Globus pallidus (tissue), 1 donor: ENCODE measurements at places on chromosomes 13 and 19.

- no peak for DNase-seq
Measured at GRCh38 chr13:63731896-63732295, 2316.2 kb upstream of the PCDH20 start.

DNA sequence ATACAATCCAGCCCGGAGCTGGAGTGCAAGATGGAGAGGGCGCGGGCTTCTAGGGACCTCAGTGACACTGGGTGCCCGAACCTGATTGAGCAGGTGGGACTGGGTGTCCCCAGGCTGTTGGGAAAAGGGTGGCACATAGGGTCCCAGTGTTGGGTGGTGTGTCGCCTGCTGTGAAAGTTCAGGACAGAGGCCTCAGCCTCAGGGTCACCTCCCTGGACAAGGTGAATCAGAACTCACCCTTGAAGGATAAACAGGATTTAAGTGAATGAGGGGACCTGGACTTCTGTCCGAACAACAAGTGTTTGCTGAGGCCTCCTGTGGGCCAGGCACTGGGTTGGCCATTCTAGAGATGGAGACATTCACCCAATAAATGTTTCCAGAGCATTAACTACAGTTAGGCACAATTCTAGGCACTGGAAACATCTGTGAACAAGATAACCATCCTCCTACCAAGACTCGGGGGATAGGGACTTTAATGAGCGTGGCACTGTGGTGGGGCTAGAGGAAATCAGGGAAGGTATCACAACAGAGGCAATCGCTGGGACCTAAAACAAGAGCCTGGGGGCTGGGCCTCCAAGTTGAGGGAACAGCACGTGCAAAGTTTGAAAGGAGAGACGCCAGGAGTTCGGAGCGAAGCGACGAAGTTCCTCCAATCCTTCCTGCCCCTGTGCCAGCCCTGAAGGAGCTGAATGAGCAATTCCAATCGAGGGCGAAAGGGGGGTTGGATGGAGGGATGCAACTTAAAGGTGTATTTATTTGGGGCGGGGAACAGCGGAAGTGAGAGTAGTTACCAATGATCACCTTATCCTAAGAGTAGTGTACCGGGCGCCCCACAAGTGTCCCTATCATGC lies 921 bp upstream of the POLD1 start:
- DNase-seq = no peak

DNA sequence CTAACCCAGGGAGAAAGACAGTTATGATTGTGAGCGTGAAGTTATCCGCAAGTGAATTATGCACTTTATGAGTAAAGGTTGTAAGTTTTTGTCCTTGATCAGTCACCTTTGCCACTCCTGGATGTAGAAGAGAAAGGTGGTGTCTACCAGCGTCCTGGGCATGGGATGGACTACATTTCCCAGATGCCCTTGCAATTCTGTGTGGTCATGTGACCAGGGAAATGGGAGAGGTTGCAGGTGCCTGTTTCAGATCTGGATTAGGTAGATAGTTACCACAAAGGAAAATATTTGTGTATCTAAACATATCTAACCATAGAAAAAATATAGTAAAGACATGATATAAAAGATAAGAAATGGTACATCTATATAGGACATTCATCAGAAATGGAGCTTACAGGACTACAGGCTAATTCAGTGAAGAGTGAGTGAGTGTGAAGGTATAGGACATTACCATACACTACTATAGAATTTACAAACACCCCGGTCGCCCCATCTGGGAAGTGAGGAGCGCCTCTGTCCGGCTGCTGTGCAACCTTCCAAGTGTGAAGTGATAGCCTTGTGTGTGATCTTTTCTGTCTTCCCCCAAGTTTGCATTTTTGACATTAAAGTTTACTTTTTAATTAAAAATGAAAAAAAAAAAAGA lies 51.6 kb upstream of the CACNA1A start:
- no peak for DNase-seq

GRCh38 chr19:12092956-12093355 lies 28.4 kb downstream of the ZNF844 start:
- DNase-seq = no peak

DNA sequence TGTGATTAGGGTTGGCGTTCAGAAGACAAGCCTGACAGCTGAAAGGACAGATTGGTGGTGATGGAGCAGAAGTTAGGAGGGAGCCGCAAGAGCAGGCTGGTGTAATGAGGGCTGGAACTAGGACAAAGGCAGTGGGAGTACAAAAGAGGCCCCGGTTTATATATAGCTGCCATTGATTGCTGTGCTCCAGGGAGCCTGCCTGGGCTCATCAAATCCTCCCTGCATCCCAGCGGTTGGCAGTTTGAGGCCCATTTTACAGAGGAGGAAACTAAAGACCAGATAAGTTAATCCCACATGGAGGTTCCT lies 123.7 kb downstream of the CACNA1A start:
- no peak for DNase-seq

DNA sequence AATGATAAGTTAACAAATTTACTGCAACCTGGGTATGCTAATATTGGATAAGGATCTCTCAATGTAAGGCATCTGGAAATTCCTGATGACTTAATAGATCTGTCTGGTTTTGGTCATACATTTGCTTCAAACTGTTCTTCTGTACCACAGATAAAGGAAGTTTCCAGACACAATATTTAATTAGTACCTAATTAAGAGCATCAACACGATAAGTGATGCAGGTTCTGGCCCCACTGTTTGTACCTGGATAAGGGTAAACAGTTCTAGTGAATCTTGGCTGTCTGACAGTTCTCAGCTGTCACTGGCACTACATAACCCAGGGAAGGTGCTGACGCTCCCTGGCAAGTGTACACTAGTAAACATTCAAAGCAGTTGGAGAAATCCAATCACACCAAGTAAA lies 165.6 kb downstream of the MZT1 start:
- DNase-seq = no peak

DNA sequence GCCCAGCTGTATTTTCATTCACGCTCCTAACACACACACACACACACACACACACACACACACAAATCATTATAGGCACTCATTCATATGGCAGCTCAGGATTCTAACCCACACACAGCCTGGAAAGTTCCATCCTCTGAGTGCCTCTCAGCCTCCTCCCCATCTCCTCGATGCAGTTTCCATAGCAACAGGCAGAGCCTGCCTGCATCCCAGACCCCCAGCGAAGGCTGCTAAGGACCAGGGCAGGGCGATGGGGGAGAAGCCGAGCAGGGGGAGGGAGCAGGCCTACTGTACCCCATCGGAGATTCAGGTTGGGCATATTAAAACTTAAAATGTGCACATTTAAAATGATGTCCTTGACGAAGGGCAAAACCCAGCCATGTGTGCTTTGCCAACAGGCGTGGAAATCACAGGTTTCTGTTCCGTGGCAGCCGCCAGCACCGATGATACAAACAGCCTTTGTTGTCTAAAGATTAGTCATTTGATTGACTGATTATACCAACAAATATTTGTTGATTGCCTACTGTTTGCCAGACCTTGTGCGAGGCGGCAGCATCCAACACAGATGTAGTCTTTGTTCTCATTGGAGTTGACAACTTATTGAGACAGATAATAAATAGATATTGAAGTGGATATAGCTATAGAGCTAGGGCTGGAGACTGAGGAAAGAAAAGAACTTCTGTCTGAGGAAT lies 43.8 kb upstream of the USP29 start:
- DNase-seq = peak; percentile 26

DNA sequence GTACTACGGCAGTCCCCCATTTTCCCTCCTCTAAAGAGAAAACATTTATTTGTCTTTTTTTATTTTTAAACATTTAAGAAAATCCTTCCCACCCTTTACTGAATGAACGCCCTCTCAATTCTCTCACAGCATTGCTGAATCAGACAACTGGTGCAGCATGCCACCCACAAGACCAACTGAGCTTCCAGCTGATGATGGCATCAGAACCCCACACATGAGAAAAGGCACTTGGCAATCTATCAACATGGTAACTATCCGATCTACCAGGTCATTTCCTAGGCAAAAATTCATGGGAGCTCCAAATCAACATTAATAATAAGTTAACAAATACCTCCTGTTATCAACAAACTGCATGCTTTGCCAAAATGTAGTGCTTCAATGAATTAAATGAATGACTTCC lies 43.1 kb downstream of the LHFPL6 start:
- DNase-seq = no peak

DNA sequence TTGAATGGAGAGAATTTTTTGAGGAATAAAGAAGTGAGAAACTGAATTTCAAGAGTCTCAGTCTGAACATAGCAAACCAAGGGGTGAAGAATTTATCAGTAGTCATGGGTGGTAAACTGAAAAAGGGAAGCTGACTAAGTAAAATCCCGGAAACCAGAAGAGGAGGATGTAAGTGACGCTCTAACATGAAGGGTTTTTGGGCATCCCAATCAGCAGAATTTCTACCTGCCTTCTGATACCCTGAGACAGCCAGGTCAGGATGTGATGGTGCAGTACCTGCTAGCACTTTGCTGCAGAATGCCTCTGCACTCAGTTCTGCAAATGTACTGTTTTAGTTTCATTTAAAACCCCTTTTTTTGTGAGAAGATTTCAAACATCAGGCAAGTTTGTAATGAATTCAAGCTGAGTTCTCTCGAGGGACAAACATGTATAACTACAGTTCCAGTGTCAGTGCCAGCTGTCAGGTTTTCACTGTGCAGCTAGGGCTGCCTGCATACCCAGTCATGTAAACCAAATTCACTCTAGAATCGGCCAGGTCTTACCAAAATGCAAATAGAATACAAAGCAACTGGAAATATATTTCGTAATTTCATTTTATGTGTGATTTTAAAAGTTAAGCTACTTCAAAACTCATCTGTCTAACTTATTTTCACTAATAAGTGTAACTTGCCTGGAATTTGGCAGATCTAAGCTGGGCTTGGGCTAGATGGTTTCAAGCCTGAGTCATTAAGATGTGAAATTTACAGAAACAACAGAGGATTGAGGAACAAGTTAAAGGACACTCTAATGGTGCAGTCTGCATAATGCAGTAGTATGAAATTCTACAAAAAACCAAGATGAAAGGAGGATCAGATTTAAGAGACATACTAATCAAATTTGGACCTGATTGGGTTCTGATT lies 13.8 kb downstream of the METTL21C start:
- DNase-seq = peak; percentile 11

DNA sequence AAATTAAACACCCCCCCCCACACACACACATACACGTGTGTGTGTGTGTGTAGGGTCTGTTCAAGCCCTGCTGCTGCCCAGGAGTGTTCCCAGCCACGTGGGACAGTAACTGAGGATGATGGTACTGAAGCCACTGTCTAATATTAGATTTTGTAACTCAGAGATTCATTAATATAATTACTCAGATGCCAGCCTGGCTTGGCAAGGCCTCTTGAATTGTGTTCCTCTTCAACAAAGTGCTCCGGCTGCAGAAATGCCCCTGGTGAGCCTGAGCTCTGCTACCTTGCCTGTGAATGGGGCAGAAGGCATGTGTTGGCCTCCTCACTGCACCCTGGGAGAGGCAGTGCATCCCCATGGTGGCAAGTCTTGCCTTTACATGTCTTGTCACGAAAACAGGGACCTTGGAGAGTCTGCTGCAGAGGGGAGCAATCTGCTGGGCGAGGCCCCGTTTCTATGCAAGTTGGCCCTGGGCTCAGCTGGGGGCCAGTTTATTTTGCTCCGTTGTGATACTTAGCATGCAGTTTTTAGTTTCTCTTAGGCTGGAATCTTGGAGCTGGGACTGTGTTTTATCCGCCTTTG lies 44.0 kb downstream of the NFIX start:
- DNase-seq = no peak

DNA sequence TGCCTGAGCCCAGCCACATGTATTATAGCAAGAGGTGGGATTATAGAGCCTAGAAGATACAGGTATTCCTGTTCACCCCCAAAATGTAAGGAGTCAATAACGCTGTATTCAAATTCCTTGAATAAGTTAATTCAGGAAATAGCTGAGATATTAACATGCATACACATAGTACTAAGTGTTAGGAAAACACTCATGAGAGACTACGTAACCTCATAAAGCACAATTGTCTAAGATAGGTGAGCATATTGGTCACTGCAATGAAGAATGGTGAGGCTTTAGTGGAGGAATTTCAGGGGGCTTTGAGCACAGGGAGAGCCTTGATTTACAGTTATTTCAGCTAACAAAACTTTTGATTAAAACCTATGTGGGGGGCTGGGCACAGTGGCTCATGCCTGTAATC lies 161.6 kb downstream of the LMO7 start:
- DNase-seq = no peak

- no peak for DNase-seq
Measured at GRCh38 chr13:98996046-98996445, 18.2 kb upstream of the DOCK9 start.

- no peak for DNase-seq
Measured at GRCh38 chr13:87311165-87311564, 360.0 kb upstream of the SLITRK5 start.

- DNase-seq = no peak
Measured at GRCh38 chr13:46100191-46100815, 4.5 kb downstream of the CPB2 start.

- DNase-seq = no peak
Measured at GRCh38 chr19:30481063-30481462, 108.9 kb downstream of the ZNF536 start.

- no peak for DNase-seq
Measured at GRCh38 chr13:46369506-46370277, 17.4 kb downstream of the RUBCNL start.

- DNase-seq = no peak
Measured at GRCh38 chr19:23547156-23547555, 139.9 kb downstream of the ZNF675 start.

GRCh38 chr13:75675421-75675820 lies 39.3 kb downstream of the LMO7 start:
- no peak for DNase-seq

- DNase-seq = no peak
Measured at GRCh38 chr13:28574617-28575142, 79.8 kb upstream of the FLT1 start.

DNA sequence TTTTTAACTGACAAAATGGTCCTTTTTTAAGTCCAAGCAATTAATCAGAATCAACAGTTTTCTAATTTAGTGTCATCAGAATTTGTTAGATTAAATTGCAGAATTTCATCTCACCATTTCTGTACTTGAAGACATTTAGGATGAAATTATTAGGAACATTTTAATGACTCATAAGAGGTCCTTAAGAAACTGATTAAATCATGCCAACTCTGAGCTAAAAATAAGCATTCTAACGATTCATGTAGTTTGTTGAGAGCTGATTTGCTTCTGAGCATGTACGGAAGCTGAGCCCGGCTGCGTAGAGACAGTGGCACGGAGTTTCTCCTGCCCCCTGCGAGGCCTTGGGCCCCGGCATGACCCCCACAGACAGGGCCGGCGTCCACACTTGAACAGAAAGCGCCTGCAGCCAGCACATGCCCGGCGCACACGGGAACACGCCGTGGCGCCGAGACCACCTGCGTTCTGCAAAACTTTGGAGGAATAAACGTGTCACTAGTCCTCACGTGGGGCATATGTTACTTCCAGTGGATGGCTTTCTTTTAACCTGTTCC lies 89.7 kb upstream of the MCF2L start:
- DNase-seq = no peak

DNA sequence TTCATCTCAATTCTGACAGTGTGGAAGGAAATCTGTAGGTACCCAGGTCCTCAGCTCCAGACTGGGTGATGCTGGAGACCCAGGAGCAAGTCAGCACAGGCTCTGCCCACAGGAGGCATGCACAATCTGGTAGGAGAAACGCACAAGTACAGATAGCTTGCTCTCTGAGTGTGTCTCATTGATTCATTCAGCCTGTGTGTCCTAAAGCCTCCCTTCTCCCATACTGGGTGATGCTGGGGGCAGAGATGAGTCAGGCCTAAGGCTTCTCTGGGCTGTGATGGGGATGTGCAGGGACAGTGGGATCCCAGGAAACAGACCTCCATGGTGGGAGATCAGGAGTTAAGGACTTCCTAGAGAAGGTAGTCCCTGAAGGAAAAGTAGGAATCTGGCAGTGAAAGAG lies 6.8 kb downstream of the ZNF526 start:
- DNase-seq = no peak

GRCh38 chr19:13119627-13120026 lies 1.6 kb downstream of the NACC1 start:
- no peak for DNase-seq
